ENCODE measurements at places on chromosomes 1 and 21.

GRCh38 chr1:208029381-208030287 lies 118.7 kb upstream of the CD34 start:
- no peak for DNase-seq

- no peak for DNase-seq
Measured at GRCh38 chr1:217181176-217181746, 449.6 kb downstream of the GPATCH2 start.

DNA sequence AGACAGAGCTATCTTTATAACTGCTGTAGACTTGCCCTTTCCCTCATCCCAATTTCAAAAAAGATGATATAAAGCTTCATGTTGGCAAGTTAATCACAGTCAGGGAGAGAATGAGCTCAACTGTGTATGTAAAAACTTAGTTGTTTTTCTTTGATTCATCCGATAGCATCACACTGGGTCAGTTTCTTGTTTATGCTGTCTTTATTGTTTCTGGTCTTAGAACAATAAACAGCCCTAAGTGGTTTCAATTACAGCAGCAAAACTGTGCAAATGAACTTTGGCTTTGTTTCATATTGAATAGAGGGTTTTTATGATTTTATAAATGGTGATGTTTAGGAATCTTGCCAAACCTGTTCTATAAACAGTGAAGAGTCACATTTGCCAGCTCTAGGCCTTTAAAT lies 423.8 kb upstream of the CXADR start:
- no peak for DNase-seq

GRCh38 chr1:98403963-98404480 lies 257.5 kb upstream of the SNX7 start:
- DNase-seq: no peak

DNA sequence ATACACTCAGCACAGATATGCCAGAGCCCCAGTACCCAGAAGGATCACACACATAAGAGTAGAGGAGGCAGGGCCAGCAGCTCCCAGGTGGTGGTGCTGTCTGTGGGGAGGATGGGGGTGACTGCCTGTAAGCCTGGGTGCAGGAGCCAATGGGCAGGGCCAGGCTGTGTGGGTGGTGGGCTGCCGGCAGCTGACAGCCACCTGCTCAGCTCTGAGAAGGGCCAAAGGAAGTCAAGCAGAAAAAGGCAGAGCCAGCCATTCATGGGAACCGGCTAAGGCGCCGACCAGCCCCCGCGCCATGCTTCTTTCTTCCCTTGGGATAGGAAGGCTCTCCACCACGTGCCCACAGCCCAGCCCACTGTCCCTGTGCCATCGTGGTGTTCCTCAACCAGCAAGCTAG lies 14.1 kb downstream of the PIK3C2B start:
- no peak for DNase-seq

GRCh38 chr1:12584900-12585525 lies 33.0 kb downstream of the DHRS3 start:
- no peak for DNase-seq

DNA sequence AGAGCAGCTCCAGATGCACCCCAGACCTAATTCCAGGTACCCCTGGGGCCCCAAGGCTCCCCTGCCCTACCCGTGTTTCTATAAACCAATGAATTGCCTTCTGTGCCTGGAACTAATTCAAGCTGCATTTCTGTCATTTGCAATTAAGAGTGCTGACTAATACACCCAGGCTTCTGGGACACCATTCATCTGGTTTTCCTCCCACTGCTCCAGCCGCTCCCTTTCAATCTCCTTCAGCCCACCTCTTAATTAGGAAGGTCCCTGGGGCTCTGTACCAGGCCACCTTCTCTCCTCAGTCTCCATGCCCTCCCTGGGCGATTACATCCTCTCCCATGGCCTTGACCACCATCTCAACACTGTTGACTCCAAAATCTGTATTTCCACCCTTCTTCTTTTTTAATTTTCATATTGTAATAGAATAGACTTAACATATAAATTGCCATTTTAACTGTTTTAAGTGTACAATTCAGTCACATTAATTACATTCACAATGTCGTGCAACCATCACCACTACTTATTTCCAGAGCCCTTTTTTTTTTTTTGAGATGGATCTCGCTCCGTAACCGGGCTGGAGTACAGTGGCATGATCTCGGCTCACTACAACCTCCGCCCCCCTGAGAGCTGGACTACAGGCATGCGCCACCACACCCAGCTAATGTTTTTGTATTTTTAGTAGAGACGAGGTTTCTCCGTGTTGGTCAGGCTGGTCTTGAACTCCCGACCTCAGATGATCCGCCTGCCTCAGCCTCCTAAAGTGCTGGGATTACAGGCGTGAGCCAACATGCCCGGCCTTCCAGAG lies 9.2 kb upstream of the GJB3 start:
- no peak for DNase-seq

GRCh38 chr1:107460035-107460434 lies 319.2 kb downstream of the NTNG1 start:
- DNase-seq: no peak

DNA sequence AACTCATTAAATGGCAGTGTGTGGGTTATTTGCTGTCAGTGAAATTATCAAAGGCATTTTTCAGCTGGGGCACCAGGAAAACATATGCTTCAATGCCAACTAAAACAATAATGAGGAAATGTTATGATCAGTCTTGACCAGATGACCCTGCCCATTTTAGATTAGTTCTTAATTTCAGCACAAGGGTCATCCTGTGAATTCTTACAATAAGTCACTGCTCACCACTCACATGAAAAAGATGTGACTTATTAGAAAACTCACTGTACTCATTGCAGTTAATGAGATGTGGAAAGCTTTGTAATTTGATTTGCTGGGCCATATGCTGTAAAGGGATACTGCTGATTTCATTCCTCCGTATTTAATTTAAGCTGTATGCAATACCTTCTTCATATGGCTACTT lies 178.5 kb upstream of the LMO4 start:
- DNase-seq: no peak

GRCh38 chr21:37383086-37383485 lies 16.5 kb downstream of the DYRK1A start:
- DNase-seq: no peak

- no peak for DNase-seq
Measured at GRCh38 chr1:91546876-91547275, 46.2 kb downstream of the CDC7 start.

DNA sequence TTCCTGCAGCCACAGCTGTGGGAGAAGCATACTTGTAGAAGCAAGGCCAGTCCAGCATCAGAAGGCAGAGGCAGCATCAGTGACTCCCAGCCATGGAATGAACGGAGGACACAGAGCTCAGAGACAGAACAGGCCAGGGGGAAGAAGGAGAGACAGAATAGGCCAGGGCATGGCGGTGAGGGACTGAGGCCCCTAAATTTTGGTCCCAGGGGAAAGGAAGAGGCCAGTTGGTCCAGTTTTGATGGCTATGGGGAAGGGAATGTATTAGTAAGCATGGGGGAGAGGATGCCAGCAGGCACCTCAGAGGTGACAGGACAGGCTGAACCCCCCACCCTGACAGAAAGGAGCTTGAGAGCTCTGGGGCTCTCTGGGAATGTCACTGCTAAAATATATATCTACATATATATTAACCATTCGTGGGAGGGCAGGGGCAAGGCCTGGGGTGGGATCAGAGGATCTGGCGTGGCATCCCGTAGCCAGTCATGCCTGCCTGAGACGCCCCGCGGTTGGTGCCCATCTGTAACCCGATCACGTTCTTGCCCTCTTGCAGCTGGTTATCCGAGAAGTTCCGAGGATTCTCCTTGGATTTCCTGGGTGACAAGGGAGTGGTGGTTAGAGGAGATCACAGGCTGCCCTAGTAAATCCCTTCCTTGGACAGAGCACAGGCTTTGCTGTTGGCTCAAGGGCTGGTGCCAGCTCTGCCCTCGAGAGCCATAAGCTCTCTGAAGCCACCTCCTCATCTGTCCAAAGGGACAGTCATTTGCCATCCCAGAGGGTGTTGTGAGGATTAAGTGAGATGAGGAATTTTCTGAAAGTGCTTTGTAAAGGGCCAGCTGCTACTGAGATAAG lies 6.7 kb downstream of the TAGLN2 start:
- no peak for DNase-seq

- no peak for DNase-seq
Measured at GRCh38 chr1:6619045-6619444, 5.5 kb downstream of the PHF13 start.

- no peak for DNase-seq
Measured at GRCh38 chr1:84603223-84603622, 29.0 kb upstream of the CTBS start.

GRCh38 chr1:176885751-176886150 lies 278.8 kb downstream of the ASTN1 start:
- DNase-seq: no peak

GRCh38 chr1:109371341-109371739 lies 26.4 kb downstream of the SORT1 start:
- DNase-seq: peak; percentile 30

- peak; percentile 53 for DNase-seq
Measured at GRCh38 chr1:235067396-235068157, 61.1 kb downstream of the TOMM20 start.

GRCh38 chr1:207463021-207463420 lies 8.9 kb downstream of the CR2 start:
- no peak for DNase-seq

Data from stimulated activated CD4-positive, alpha-beta T cell treated with anti-CD3 and anti-CD28 coated beads, Interleukin-1b, Interleukin-23, amount 100 ng/mL, for 48 hours (primary cell).